Fibroblast of the aortic adventitia (primary cell): ENCODE measurements at places on chromosomes 1 and 21.

DNA sequence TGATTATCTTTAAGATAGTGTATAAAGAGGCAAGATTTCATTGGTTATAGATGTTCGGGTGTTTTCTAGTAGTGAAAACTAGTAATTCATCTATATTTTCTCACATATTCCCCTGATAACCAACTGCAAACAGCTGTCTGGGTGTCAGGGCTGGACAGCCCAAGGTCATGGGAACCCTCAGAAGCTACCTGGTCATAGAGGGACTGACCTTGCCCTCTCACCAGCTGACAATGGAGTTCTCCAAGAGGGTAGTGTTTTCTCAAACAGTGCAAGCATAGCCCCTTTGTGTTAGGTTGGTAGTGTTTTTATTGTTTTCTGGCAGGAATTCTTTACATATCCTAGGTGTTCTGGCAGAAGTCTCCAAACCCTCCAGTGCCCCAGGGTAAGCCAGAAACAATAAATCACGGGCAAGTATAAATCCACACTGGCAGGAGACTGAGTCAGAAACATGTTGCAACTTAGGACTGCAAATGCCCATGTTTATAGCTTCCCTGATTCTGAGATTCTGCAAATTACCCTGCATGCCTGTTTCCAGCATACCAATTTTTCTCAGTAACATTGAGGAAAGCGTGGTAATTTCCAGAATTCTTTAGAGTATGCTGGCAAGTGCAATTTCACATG, 82.8 kb upstream of the ATP1A1 start:
- no peak for DNase-seq

- peak; percentile 87 for DNase-seq
Observed at GRCh38 chr1:179217943-179218507, 11.5 kb downstream of the ABL2 start.

DNA sequence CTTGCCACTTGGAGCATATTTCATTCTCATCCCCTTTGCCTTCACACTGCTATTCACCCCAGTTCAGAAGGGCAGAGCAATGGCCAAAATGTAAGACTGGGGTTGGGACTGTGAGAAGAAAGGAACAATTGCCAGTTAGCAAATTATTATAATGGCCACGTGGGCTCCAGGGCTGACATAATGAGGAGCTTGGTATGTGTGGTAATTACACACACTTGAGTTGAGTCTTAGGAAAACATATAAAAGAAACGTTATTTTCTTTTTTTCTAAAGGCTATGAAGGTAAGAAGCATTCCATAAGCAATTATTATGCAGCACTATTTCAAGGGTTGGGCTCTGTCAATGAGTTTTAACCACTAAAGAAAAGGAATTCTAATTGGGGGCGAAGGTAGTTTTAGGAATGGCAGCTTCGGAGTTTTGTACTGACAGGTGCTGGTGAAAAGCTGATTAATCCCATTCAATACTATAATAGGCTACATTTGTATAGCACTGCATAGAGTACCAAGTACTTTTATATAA, 32.5 kb upstream of the BCL10 start:
- DNase-seq: no peak

DNA sequence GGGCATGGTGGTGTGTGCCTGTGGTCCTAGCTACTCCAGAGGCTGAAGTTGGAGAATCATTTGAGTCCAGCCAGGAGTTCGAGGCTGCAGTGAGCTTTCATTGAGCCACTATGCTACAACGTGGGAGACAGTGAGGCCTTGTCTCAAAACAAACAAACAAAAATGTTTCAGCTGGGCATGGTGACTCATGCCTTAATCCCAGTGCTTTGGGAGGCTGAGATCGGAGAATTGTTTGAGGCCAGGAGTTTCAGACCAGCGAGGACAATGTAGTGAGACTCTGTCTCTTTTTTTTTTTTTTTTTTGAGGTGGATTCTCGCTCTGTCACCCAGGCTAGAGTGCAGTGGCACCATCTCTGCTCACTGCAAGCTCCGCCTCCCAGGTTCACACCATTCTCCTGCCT, 5.0 kb upstream of the RPL5 start:
- no peak for DNase-seq

DNA sequence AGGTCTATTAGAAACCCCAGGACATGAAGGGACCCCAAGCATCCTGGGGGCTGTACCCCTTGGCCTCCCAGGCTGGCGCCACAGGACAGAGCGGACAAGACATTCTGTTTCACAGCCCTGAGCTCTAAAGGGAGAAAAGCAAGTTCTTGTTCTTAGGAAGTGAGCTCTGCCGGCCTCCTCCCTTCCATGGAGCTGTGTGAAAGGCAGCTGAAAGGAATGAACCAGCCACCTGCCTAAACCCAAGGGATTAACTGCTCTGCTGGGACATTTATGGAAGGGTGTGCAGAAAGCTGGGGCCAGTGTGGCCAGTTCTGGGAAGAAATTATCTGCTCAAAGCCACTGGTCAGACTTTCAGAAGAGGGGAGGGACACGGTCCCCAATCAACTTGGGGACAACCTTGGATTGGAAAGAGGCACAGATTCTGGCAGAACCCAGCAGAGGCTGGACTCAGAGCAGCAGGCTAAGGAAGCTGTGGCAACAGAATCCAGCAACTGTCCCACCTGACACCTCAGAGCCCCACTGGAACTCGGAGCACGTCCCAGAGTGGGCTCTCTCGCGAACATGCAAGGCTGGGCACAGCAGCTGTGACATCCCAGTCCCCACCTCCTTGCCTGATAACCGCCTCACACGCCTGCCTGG, 2.1 kb downstream of the KLHL21 start:
- DNase-seq: peak; percentile 34

DNA sequence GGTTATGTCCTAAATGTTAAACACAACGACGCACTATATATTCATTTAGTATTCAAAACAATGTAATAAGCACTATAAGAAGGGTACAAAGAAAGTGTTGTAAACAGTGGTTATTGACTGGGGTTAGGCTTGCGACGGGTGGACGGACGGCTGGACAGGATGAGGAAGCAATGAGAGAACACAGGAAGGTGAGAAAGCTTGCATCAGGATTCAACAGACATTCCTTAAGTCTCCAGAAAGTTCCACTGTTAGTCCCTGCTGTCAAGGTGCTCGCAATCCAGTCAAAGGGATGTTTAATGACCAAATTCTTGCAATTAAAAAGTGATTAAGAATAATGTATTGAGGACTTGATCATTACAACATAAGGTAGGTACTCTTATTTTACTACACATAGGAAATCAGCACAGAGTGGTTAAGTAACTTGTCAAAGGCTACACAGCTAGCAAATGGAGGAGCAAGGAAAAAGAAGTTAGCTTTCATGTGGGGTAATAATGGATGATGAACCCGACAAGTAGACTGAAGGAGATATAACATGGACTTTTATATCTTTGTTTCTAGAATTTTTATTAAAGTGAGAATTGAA, 994 bp upstream of the ACBD6 start:
- DNase-seq: no peak

GRCh38 chr1:83773059-83773458, 225.9 kb downstream of the TTLL7 start:
- no peak for DNase-seq

- peak; percentile 48 for DNase-seq
Observed at GRCh38 chr1:112337028-112337531, 58.9 kb upstream of the CTTNBP2NL start.
